ENCODE measurements at places on chromosomes 7 and 10. TPM values are rescaled to one million over a fixed set of nuclear protein-coding genes. Genes with fewer than 3 reads are reported as not detected.
A peak's percentile ranks its signal among the peaks of the same experiment; 100 is the strongest.

GRCh38 chr7:71227126-71227525 lies 95.2 kb downstream of the GALNT17 start:
- DNase-seq = no peak

DNA sequence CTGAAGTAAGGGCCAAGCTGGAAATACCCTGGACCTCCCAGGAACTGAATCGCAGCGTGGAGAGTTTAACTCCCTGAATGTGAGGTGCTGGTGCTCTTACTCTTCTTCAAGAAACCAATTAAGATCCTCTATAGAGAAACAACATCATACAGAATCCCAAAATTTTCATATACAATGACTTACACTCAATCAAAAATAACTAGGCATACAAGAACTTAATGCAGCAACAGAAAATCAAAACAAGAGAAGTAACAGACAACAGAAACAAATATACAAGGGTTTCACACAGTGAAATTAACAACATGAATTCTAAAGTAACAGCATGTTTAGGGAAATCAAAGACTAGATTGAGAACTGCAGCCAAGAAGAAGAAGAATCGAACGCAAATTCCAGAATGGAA lies 37.7 kb downstream of the RNF216 start:
- DNase-seq = no peak

DNA sequence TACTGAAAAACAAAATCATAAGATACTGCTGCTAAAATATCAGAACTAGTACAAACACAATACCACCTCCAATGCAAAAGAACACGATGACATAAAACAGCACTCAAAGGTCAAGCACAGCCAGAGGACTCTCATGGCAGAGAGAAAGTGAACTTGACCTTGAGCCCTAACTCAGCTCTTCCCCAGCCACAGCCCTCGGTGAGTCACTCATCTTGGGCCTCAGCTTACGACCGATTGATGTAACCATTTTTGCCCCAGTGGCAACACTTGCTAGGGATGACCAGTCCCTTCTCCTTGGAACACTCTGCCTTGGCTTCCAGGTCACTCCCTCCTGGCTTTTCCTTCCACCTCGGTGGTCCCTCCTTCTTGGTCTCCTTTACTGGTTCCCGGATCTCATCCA lies 77.8 kb downstream of the JAZF1 start:
- DNase-seq = peak; percentile 92

DNA sequence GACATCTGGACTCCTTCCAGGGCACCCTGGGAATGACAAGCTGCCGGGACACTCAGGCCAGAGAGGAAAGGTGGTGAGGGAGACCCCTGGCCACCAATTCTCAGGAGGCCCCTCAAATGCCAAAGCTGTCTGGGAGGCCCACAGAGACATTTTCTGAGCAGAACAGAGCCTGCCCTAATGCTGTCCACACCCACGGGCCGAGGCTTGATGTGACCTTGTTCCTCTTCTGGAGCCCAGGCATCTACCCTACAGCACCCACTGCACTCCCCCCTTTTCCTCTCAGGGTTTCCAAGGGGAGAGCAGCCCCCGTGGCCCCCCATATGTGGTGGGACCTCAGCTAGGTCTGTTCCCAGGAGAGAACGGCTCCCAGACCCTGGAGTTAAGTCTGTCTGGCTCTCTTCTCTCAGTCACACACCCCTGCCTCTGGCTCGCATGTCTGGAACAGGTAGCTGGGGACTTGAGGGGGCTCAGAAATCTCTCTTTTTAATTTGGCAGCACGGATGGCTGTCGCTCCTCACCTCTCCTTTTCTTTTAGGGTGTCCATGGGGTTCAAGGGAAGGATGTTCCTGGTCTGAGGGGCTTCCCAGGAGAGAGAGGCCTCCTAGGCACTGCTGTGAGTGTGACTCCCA lies 16.8 kb upstream of the VOPP1 start:
- DNase-seq = no peak

- no peak for DNase-seq
These were observed 164.1 kb downstream of the HECW1 start for GRCh38 chr7:43276547-43276946.

GRCh38 chr10:75708060-75708459 lies 276.6 kb downstream of the LRMDA start:
- DNase-seq = no peak

The NOS3 gene
- total RNA-seq = 36.6 TPM

The GRM3 gene
- total RNA-seq = 0.47 TPM

The ANKRD26 gene
- 17.6 TPM for total RNA-seq
